Tibial artery (tissue), 4 donors: ENCODE measurements at places on chromosomes 5 and 9.

- no peak for DNase-seq
Observed at GRCh38 chr9:85199866-85200495, 530.5 kb downstream of the NTRK2 start.

- DNase-seq: no peak
Observed at GRCh38 chr9:2720179-2720654, 2.9 kb downstream of the KCNV2 start.

GRCh38 chr5:110854200-110854599 lies 115.4 kb downstream of the SLC25A46 start:
- DNase-seq: no peak

DNA sequence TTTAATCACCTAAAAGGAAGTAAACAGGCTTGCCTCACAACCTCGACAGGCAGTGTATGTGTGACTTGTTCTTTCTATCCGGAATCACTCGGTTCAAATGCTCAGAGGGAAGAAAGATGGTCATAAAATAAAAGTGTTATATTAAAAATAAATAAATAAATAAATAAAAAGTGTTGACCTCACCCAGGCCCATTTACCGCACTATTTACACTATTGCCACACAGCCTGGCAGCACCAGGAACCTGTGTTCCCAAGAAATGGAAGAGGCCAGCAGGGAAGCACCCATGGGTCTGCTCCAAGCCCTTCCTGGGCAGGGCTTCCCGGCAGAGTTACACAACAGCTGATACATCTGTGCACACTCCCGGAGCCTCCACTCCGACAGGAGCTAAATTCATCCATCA lies 127.9 kb downstream of the EFNA5 start:
- peak; percentile 93 for DNase-seq

DNA sequence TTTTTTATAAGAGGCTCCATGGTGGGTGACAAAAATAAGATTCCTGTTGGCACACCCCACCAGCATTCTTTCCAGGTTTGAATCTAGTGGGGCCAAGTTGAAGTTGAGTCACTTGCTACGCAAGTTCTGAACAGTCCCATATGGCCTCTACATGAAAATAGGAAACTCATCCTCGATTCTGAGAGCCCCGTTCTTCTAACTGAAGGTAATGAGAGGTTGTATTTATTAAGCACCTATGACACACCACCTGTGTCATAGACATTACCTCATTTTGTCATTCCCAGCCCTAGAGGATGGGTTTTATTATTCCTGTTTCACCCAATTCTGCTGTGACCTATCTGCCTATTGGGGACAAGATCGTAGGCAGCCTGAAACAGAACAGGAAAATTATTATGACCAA lies 131.7 kb downstream of the ACTL7B start:
- DNase-seq: no peak

DNA sequence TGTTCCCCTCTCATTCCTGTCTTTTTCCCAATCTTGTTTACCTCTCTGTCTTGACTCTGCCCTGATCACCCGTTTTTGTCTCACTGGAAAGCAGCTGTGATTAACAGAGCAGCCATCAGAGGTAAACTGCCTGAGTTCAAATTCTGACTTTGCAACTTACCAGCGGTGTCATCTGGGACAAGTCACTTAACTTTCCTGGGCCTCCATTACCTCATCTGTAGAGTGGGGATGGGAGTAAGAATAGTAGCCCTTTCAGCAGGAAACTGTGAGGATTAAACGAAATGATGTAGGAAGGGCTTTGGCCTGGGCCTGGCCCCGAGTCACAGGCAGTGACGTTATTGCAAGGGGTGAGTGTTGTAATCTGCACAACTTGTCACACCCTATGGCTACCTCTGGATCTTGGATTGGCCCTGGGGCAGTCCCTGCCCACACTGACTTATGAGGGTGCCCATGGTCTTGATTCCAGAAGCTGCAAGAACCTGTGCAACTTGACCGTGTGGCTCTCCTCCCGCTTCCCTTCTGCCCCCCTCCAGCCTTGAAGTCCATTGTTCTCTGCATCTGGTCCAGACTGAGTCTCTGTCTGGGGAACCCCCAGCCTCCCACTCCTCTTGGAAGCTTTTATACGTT lies 657 bp upstream of the PCDH12 start:
- DNase-seq: no peak

GRCh38 chr5:87300744-87301143 lies 33.1 kb downstream of the RASA1 start:
- DNase-seq: no peak

DNA sequence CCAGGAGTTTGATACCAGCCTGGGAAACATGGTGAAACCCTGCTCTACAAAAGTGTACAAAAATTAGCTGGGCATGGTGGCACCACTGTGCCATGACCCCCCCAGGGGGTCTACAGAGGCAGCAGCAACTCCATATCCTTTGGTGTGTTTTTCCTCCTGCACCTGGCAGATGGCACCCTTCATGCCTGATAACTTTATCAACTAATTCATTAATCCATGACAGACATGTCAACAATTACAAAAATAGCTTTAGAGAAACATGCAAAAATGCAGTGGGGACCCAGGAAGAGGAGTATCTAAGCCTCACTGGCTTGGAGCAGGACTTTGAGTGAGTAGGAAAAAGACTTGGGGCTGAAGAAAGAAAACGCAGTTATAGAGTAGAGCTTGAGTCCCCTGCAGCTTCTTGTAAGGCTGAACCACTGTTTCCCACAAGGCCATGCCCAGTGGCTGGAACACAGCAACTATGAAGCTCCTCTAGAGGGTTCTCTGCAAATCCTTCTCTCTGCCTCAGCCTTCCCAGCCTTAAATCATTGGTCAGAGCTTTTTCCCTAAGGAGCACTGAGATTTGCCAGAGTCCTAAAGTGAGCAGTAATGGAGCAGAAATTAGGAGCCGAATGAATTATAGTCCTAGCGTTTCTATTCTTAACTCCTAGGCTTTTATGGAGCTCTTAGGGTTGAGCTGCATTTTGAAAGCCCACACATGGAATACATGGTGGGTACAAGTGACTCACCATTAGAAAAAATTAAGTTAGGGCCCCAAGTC lies 25.5 kb upstream of the B4GALT1 start:
- peak; percentile 74 for DNase-seq

DNA sequence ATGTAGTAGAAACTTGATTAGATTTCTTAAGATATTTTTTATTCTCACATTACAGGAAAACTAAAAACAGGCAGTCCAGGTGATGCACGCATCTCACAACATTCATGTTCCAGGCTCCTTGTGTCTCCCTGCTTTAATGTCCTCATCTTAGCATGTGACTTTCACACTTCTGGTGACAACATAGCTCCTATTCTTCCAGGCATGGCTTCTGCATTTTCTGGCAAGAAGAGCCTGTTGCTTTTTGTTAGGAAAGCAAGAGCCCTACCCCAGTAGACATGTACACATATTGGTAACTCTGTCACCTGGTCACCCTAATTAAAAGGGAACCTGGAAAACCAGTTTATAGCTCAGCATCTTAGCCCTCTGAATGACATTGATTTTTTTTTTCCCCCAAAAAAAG lies 92.5 kb downstream of the PPIC start:
- DNase-seq: no peak

DNA sequence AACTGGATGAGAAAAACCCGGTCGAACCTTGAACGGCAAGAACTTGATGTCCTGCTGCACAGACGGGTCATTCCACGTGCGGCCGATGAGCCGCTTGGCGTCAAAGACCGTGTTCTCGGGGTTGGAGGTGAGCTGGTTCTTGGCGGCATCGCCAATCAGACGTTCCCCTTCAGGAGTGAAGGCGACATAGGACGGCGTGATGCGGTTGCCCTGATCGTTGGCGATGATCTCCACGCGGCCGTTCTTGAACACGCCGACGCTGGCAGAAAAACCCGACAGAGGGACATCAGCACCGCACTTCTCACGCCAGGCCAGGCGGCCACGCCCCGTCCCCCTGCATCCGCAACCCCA lies 519 bp downstream of the HSPA5 start:
- no peak for DNase-seq

GRCh38 chr9:79433703-79434102 lies 138.1 kb upstream of the TLE4 start:
- no peak for DNase-seq

- no peak for DNase-seq
Observed at GRCh38 chr5:128350705-128351104, 187.3 kb downstream of the FBN2 start.

- no peak for DNase-seq
Observed at GRCh38 chr5:89458332-89458656, 575.3 kb upstream of the MEF2C start.

- DNase-seq: no peak
Observed at GRCh38 chr9:18122171-18122570, 351.8 kb upstream of the ADAMTSL1 start.

DNA sequence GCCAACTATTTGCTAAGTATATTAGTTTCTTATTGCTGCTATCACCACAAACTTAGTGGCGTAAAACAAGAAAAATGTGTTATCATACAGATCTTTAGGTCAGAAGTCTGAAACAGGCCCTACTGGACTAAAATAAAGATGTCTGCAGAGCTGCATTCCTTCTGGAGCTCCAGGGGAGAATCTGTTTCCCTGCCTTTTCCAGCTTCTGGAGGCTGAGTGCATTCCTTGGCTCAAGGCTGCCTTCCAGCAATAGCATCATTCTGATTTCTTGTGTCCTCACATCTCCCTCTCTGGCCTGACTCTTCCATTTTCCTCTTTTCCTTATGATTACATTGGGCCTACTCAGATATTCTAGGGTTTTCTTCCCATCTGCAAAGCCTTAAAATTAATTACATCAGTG lies 15.9 kb downstream of the MAN2A1 start:
- no peak for DNase-seq

DNA sequence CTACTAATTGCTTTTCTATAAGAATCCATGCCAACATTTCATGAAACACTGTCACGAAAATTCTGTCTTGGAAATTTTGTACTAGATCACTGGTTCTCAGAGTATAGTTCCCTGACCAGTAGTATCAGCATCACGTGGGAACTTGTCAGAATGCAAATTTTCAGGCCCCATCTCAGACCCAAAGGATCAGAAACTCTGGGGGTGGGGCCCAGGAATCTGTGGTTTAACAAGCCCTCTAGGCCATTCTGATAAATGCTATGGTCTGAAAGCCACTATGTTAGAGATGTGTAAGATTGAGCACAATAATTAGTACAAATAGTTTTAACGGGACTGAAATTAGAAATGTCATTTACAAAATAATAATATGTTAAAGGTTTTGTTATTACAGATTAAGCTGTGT lies 615.7 kb upstream of the ARRDC3 start:
- no peak for DNase-seq

DNA sequence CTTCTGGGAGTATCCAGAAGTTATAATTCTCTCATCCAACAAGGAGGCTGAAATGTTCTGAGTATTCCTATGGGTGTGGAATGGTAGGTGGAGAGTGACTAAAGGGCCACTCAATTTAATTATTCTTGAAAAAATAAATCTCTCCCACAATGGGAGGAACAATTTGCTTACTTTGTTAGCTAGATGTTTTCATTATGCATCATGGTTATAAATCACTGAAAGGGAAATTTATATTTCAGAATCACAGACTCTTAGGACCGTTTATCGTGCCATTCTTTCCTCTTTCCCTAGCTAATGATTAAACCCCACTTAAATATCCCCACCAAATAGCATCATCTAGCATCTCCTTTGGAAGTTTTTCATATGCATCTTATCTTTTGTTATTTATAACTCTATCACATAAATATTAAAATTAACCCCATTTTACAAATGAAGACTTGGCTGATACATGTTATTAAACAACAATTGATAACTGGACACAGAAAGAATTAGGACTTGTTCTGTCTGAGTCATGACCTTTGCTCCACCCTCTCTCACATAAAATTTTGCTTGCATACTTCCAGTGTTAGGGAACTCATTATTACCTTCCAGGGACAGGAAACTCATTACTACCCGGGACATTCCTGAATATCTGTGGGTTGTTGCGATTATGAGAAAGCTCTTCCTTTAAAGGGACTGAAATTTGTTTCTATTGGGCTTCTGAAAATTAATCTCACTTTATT lies 94.9 kb upstream of the NMUR2 start:
- DNase-seq: no peak

GRCh38 chr5:149677731-149678130 lies 52.4 kb upstream of the PPARGC1B start:
- DNase-seq: peak; percentile 74

DNA sequence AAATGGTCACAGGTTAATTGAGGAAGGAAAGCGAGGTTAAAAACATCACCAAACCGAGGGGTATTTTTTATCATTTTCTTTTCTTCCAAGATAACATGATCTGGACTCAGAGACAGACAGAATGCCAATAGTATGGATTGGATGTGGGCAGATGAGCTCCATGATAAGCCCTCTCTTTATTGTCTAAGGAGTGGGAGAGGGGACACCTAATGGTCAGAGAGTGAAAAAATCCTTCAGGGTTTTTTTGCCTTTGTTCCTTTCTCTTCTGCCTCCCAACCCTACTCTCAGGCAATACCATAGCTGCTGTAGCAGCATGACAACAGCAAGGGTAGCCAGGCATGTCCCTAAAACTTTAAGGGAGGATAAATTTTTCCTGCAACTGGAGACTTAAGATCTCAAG lies 94.7 kb downstream of the DIRAS2 start:
- no peak for DNase-seq

- DNase-seq: no peak
Observed at GRCh38 chr5:157400741-157401495, 59.1 kb upstream of the NIPAL4 start.

- DNase-seq: no peak
Observed at GRCh38 chr5:10741661-10742060, 19.4 kb downstream of the DAP start.

GRCh38 chr5:75368391-75368790 lies 31.4 kb downstream of the HMGCR start:
- DNase-seq: no peak

- DNase-seq: no peak
Observed at GRCh38 chr5:52727576-52727975, 60.1 kb upstream of the ITGA1 start.

- DNase-seq: no peak
Observed at GRCh38 chr9:107883496-107884124, 394.0 kb upstream of the KLF4 start.

- DNase-seq: peak; percentile 78
Observed at GRCh38 chr9:132214027-132214622, 52.3 kb downstream of the NTNG2 start.

DNA sequence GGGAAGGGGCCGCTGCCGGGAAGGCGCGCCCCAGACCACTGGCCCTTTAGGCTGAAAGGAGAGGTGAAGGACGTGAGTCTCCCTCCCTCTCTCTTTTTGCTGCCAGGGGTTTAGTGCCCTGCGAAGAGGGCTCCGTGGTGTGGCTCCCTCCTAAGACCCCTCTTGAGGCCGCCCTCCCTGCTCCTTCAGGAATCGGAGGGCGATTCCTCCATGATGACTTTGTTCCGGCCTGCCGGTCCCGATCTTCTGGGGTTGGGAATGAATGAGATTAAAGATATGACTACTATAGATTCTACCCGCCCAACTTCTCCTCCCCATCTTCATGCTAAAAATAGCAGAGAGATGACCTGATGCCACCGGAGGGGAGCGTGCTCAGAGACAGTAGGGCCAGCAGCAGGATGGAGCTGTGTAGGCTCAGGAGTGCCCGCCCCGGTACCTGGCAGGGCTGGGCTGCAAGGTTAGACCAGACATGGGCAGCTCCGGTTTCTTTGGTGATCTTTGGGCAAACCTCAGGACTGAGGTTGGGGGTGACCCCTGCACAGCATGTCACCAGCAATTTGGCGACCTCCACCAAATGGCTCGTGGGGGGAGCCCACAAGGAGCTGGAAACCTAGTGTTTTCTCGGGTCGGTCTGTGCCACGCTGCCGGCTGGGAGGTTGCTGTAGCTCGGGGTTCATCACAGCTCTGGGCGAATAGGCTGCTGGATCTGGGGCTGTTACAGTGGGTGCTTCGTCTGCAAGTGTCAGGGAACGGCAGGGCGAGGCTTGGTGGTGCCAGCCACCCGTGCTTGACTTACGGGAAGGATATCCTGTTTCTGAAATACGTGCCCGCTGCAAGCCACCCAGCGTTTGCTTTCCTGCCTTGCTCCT lies 1.7 kb downstream of the OLFM1 start:
- DNase-seq: no peak

- no peak for DNase-seq
Observed at GRCh38 chr9:76785501-76785900, 21.3 kb downstream of the PCA3 start.
